ENCODE measurements at places on chromosomes 13 and 19.

GRCh38 chr19:5149932-5150901 lies 181.3 kb downstream of the KDM4B start:
- DNase-seq, result no peak

DNA sequence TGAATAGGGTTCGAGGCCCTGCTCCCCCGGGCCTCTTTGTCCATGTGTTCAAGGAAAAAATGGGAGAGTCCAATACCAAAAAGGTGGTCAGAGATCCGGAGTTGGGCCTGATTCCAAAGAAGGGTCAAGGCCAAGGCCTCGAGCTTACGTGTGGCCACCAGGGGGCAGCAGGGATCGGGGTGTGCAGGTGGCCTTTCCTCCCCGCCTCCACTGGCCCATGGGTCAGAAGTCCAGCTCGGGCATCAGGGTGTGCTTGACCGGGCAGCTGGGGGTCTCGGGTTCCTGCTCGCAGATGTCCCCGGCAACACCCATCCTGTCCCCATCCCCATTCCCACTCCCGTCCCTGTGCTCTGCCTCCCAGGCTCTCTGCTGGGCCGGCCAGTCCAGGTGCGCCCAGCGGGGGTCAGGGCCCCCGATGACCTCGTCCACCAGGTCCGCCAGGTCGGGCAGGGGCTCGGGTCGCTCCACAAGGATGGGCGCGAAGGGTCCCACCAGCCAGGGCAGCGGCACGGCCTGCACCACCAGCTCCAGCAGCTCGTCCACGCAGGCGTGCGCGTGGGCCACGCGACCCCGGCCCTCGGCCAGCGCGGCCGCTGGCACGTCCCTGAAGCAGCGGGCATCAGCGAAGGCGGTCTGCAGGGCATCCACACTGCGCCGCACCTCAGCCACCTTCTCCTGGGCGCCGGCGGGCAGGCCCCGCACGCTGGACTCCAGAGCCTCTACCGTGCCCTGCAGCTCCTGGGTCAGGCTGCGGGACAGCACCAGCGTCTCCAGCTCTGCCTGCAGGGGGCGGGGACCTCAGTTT lies 5.2 kb upstream of the PLIN4 start:
- no peak for DNase-seq

- DNase-seq, result no peak
Observed at GRCh38 chr13:60838581-60838980, 441.6 kb downstream of the TDRD3 start.

- no peak for DNase-seq
Observed at GRCh38 chr19:30105727-30106126, 163.7 kb downstream of the URI1 start.

GRCh38 chr13:21065686-21066085 lies 4.3 kb upstream of the LATS2 start:
- no peak for DNase-seq

DNA sequence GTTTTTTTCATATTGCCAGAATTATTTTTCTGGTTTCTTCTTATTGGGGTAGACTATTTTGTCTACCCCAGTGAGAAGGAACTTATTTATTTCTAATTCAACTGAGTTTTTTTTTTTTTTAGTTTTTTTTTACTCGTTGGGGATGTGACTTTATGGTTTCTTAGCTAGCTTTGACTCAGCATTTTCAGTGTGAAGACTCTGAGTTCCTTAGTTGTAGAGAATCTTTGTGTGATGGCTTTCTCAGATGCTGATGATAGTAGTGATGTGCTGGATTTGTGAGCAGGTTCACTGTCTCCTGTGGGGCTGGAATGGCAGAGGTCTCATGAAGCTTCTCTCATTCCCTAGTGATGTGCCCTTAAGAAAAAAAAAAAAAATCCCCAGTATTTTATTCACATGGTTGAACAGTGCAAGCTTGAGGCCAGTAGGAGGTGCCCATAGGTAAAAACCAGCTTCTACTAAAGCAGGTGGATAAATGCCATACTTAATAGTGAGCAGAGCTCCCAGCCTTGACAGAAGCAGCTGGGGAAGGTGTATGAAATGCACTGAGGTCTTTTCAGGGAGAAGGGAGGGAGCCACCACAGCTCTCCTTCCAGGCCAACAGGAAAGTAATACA lies 106.2 kb upstream of the KLF5 start:
- DNase-seq, result no peak

Data from stimulated activated CD8-positive, alpha-beta memory T cell treated with anti-CD3 and anti-CD28 coated beads, Interleukin-2, amount 100 ng/mL, for 1 hour (primary cell).